ENCODE measurements at places on chromosomes 5 and 9.

DNA sequence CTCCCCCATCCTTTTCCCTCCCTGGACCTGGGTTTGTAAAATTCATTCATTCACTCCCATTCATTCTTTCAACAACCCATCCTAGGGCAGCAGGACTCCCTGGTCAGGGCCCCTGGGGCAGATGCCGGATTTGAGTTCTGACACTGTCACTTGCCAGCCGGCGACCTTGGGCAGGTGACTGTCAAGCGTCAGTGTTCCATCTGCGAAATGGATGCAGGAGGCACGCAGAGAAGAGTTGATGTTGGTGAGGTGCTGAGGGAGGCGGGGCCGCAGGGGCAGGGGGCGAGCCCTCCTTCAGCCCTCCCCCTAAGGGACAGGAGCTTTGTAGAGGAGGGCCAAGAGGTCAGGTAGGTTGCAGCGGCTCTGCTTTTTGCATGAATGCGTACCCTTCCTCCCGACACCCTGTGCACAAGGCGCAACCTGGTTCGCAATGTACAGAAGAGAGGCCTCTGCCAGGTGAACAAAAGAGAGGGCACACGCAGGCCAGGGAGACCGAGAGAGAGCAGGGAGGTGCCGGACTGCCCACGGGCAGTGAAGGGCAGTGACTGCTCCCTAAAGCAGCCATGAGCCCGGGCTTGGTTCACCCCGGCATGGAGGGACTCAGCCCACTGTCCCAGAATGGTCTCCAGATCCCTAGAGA, 128.1 kb downstream of the BARX1 start:
- no peak for DNase-seq

DNA sequence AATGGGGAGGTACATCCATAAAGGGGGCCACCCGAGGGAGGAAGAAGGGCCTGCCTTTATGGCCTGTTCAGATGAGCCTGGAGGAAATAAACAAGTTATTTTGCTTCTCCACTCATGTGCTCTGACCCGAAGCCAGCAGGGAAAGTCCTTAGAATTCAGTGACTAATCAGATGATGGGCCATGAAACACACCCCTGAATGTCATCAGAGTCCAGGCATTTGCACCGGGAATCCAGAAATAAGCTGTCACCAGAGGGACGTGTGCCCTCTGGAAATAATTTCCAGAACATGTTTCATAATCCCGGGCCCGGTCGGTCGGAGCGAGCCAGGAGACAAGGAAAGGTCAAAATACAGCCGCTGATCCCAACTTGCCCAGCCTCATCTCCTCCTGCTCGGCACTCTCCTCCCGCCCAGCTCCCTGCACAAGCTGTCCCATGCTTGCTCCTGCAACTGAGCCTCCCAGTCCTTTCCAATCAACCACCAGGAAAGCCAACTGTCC, 73.6 kb upstream of the ZNF622 start:
- no peak for DNase-seq

- DNase-seq, result no peak
Measured at GRCh38 chr9:107863396-107863795, 373.8 kb upstream of the KLF4 start.

DNA sequence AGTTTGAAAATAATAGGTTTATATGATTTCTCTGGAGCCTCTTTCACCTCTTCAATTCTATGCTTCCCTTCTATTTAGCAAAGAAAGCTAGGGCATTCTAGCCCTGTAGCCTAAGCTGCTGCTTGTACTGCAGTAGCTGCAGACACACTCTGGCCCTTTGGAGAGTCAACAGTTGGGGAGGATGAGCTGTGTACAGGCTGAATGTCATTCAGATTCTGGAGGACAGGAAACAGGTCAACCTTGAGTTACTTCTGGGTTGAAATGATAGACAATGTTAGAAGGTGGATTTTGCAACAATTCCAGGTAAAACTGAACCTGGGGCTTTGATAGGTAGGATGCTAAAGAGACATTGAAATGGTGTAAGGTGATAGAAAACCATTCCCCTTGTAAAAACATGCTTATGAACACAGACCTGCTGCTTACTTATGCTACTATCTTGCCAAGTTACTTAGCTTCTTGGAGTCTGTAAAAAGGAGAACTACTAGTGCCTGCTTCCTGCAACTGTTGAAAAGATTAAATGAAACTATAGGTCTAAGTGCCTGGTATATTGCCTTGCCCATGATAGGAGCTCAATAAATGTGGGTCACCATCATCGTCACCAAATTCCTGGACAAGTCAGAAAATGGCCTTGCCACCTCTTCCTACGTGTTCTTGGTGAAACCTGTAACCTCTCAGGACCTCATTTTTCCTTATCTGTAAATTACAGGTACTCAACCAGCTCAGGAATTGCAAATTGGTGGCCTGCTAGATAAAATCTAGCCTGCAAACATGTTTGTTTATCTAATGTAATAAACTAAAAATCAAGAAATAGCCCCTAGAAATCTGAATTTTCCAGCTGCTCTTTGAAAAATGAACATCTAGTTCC, 83.7 kb downstream of the GALNT10 start:
- DNase-seq, result no peak

DNA sequence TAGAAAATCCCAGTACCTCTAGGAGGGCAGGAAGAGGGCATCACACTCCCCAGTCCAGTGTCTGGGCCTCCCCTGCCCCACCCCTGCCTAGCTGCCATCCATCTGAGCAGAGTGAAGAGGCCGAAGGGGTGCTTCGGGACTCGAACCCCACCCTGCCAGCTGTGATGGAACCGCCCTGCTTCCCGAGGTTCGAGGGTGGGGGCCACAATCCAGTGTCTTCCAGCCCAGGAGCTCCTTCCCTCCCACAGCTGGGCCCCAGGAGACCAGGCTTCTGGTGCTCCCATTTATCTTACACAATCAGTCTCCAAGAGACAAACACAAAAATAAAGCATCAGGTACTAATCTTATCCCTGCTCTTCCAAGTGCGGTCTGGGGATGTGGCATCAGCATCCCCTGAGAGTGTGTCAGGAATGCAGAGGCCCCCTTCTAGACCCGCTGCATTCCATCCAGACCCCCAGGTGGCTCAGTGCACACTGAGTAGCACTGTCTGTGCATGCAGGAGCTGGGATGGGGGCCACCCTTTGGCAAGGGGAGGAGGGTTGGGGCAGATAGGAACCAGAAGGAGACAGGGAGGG, 122.8 kb upstream of the TBC1D2 start:
- DNase-seq, result no peak

DNA sequence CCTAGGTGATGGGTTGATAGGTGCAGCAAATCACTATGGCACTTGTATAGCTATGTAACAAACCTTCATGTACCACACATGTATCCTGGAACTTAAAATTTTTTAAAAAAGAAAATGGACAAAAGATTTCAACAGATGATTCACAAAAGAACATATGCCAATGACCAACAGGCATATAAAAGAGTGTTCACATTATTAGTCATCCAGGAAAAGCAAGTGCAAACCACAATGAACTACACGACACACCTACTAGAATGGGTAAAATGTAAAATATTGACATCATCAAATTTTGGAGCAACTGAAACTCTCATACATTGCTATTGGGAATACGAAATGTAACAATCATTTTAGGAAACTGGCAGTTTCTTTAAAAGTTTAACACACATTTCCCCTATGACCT, 109.9 kb downstream of the YIPF5 start:
- no peak for DNase-seq

GRCh38 chr9:125758986-125759763, 12.0 kb downstream of the PBX3 start:
- peak; percentile 8 for DNase-seq

- DNase-seq, result peak; percentile 78
Measured at GRCh38 chr5:102296178-102296817, at the start of gene SLCO4C1. SLCO4C1 (minus strand) TSS chr5:102296284; CDS start chr5:102296262, 22 bp downstream.

DNA sequence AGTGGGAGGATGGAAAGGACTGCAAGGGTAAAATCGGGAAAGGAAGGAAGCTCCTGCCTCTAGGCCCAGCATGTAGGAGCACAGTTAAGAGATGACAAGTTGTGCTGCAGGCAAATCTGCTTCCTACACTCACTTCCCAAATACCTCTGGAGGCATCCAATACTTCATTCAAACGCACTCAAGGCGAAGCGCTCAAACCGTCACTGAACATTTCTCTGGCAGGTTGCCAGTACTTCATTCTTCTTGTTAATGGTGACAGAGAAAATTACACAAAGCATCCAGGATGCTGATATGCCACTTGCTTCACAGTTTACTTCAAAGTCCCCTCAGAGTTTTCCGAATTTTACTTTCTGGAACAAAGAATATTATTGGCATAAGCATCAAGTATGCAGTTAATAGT, 59.8 kb downstream of the NREP start:
- DNase-seq, result no peak

Measured in CD4-positive, alpha-beta T cell treated with Interleukin-2 at 100 ng/mL for 4 hours (primary cell).